Inflammatory macrophage treated with lipopolysaccharide for 1 hour (primary cell): ENCODE measurements at places on chromosomes 5 and 9.

GRCh38 chr9:75071530-75072122 lies 16.3 kb downstream of the NMRK1 start:
- no peak for DNase-seq

DNA sequence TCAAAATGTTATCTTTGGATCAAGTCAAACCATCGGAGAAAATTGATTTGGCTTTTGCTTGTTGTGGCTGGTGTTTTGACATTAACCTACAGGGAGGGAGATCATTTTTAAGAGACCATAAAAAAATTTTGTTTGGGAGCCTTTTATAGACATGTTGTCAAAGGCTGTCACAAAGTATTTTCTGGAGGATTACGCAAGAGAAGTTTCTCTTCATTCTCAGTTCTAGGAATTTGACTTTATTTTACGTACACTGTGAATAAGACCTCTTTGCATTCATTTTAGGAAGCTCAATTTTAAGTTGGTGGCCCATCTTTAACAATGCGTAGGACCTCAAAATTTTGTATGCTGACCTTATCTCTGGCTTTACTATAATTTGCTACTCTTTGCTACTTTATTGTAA lies 50.2 kb upstream of the SLC44A1 start:
- peak; percentile 68 for DNase-seq

GRCh38 chr5:58411372-58411771 lies 48.5 kb downstream of the PLK2 start:
- DNase-seq = no peak

GRCh38 chr9:88628811-88629210 lies 93.8 kb downstream of the NXNL2 start:
- DNase-seq = no peak

GRCh38 chr5:170268153-170268689 lies 29.4 kb downstream of the LCP2 start:
- no peak for DNase-seq

DNA sequence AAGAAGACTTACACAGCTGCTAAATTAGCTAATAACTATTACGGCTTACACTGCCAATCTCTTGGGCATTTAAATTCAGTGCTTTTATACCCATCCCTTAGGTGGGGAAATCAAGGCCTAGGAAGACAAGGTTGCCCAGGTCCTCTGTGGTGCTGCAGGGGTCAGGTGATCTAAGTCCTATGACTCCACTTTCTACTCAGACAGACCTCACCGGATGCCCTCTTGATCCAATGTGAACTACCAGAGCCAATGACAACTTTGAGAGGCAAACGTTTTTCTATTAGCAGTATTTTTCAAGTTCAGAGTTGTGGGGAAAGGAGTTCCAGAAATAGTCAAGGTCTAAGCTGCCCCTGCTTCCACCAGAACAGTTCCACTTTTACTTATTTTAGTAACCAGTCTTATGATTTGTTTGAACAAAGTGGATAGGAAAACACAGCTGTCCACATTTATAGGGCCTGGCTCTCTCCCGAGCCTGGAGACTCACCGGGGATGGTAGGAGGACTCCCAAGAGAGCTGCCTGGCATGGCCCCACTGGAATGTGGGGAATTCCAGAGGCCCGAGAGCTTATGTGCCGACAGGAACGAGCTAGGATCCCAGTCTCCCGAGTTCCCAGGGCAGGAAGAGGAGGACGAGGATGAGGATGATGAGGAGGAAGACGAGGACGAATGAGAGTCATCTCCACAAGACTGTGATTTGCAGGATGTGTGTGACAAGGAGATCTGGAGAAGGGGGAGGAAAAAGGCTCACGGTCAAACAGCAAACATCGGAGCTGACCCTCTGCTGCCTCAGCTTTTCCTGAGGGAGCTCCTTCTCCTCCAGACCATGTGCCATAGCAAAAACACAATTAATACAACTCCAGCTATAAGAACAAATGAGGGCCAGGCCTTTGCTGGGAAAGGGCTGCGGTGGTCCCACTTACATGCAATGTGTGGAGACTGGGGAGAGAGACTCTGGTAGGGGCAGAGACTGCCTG lies 16.7 kb downstream of the FAM193B start:
- DNase-seq = no peak

DNA sequence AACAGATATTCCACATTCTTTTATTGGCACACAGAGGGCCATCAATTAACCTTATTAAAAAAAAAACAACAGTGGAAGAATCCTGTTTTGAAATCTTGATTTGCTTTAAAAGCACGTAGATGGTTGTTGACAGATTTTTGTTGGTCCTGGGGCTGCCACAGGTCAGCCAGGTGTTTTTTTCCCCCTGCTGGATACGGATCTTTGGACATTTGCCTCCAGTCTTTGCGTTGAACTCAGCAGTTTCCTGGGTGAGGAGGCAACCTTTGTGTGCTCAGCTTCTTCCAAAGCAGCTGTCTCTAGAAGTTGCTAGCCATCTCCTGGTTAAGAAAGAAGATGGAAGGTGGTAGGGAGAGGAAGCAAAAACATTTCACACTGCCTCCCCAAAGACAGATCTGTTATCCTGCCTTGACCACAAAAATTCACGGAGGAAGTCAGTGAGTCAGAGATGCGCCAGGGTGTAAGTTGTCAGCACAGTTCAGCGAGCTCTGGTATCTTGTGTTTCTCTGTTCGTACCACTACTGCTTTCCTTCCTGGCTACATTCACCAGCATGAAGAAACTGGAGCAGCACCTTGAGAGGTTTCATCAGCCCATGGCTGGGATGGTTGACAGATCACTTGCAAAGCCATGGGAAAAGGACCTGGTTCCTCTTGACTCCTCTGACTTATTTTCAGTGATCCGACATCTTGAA lies 207.3 kb downstream of the ARHGAP26 start:
- DNase-seq = peak; percentile 75

GRCh38 chr5:135234666-135235401 lies 164.2 kb downstream of the MACROH2A1 start:
- no peak for DNase-seq

DNA sequence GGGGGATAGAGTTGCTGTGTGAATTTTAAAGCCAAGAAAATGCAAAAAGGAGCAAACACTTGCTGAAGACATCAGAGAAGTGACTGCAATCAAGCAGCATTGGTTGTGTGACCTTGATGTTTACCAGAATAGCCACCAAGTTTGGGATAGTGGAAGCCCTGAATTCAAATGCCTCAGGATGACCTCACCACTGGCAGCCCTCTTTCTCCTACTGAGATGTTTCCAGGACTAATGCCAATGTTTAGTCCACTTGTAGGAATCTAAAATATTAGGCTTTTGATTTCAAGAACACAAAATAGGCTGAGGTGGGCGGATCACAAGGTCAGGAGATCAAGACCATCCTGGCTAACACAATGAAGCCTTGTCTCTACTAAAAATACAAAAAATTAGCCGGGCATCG lies 112.2 kb upstream of the NUDT12 start:
- no peak for DNase-seq

DNA sequence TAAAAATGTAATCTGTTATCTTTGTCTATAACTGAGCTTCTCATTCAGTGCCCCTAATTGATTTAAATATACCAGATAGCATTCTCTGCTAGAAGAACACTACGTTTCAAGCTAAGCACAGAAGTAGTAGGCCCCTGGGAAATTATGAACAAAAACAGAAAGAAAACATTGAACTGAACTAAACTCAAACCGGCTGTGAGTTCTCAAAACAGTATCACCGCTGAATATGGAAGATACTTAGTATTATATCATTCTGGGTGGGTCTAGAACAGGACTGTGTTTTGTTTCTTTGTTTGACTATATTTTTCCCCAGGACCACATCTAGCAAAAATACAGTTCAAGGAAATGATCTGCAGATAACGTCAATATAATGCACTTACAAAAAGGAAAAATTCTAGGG lies 95.1 kb upstream of the HMHB1 start:
- DNase-seq = no peak
